ENCODE measurements at places on chromosomes 1 and 21. TPM values are rescaled to one million over a fixed set of nuclear protein-coding genes. Genes with fewer than 3 reads are reported as not detected.

GRCh38 chr1:181099152-181100014 lies 10.9 kb downstream of the IER5 start:
- H3K27ac ChIP-seq, result peak overlapping the region; percentile 30
- H3K27me3 ChIP-seq, result no peaks in the 10 kb centered on the region
- peaks cover 55% of the 10 kb centered on the region for H3K4me1 ChIP-seq
- H3K4me3 ChIP-seq, result no peak overlapping the region
- no peaks in the 10 kb centered on the region for H3K36me3 ChIP-seq

TSPAN2 gene
- total RNA-seq, result 3.9 TPM

- no peaks in the 10 kb centered on the region for H3K4me1 ChIP-seq
- H3K27me3 ChIP-seq, result no peaks in the 10 kb centered on the region
- no peak overlapping the region for H3K4me3 ChIP-seq
- H3K27ac ChIP-seq, result no peak overlapping the region
- DNase-seq, result no peak
- H3K36me3 ChIP-seq, result peaks cover 46% of the 10 kb centered on the region
Measured at GRCh38 chr21:36218691-36219090, 62.1 kb downstream of the DOP1B start.

TEX38 gene
- not detected for total RNA-seq

GRCh38 chr1:61323681-61324328 lies 241.4 kb downstream of the NFIA start:
- peaks cover 2% of the 10 kb centered on the region for H3K4me1 ChIP-seq
- DNase-seq, result no peak
- H3K36me3 ChIP-seq, result no peaks in the 10 kb centered on the region
- no peak overlapping the region for H3K27ac ChIP-seq
